Lung (tissue), 17 donors: ENCODE measurements at places on chromosomes 5 and 9. TPM values are rescaled to one million over a fixed set of nuclear protein-coding genes. Genes with fewer than 3 reads are reported as not detected.
A peak's percentile ranks its signal among the peaks of the same experiment; 100 is the strongest.

DNA sequence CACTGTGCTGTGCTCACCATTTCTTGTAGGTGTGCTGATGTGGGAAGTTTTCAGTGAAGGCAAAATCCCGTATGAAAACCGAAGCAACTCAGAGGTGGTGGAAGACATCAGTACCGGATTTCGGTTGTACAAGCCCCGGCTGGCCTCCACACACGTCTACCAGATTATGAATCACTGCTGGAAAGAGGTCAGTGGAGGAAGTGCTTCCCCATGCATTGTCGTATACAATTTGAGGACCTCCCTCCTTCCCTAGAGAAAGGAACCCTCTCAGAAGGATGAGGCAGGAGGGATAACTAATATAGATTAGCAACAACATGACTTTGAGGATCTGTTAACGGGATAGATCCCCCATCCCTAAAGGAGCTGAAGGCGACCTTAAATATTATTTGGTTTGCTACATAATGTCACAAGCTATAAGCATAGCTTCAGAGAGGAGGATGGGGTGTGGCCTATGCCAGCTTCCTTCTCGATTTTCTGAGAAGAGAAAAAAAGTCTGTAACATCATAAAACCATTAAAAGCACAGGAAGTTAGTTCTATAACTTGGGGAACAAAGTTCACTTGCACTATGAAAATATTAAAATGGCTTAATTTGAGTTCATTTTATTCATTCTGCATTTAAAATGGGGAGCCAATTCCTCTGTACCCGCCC, 17.0 kb upstream of the CYFIP2 start:
- H3K4me1 ChIP-seq, result no peaks in the 10 kb centered on the region
- H3K27ac ChIP-seq, result no peak overlapping the region
- H3K27me3 ChIP-seq, result no peaks in the 10 kb centered on the region
- H3K4me3 ChIP-seq, result no peak overlapping the region
- H3K36me3 ChIP-seq, result no peaks in the 10 kb centered on the region
- DNase-seq, result no peak

DNA sequence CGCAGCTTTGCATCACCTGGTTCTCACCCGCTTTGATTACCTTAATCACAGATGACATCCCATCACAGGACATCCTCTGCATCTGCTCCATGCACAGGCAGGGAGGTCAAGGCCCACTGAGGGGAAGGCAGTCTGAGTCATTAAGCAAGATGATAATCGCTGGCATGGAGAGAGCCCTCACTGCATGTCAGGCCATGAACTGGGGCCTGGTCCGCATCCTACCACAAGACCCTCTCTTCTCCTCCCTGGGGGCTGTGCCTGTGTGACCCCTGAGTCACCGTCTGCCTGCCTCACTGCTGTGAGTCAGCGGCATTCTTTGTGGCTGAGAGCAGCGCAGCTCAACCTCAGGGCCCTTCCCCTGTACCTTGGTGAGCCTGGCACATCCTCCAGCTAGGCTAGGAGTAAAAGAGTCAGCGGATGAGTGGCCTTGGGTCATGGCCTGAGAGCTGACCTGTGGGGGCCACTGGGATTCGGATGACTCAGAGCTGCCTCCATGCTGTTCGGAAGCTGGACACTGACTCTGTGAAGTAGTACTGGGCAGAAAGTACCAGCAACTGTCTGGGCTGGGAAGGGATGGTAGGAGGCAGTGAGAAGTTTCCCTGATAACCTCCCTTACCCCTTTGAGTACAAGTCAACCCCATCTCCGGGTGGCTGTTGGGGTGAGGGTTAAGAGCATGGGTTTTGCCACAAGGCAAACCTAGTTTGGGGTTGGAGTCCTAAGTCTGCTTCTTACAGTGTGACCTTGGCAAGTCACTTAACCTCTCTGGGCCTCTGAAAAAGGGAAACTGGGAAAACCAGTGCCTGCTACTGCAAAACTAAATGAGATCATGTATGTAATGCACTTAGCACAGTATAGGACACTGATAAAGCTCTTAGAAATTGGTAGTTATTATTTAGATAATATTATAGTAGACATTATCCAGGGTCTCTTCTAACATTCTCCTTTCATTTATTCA, 14.6 kb upstream of the ARSI start:
- no peak for DNase-seq
- no peaks in the 10 kb centered on the region for H3K27me3 ChIP-seq
- H3K4me3 ChIP-seq, result no peak overlapping the region

DNA sequence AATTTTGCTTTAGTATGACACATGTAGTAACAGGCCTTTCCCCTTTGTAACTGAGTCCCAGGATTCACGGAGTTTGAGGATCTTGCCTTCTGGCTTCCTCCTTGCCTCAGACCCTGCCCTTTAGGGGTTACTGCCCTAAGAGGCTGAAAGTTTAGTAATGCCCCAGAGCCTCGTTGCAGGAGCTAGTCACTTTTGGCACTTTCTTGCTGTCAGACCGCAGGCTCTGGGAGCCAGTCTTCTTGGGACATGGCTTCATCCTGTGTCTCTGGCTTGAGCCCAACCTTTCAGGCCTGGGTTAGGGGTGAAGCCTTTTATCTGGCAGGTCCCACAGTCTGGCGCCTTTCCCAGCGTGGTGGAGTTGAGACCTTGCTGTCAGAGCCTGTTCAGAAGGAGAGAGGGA, 185.6 kb upstream of the DMRT1 start:
- H3K36me3 ChIP-seq, result no peaks in the 10 kb centered on the region
- DNase-seq, result peak; percentile 58
- H3K27me3 ChIP-seq, result no peaks in the 10 kb centered on the region
- peaks cover 6% of the 10 kb centered on the region for H3K4me1 ChIP-seq
- peak overlapping the region; percentile 29 for H3K27ac ChIP-seq
- H3K4me3 ChIP-seq, result no peak overlapping the region

GRCh38 chr9:98105006-98105405, 14.0 kb downstream of the TRIM14 start:
- no peaks in the 10 kb centered on the region for H3K27me3 ChIP-seq
- DNase-seq, result no peak
- H3K4me3 ChIP-seq, result no peak overlapping the region
- H3K36me3 ChIP-seq, result peaks cover 5% of the 10 kb centered on the region

DNA sequence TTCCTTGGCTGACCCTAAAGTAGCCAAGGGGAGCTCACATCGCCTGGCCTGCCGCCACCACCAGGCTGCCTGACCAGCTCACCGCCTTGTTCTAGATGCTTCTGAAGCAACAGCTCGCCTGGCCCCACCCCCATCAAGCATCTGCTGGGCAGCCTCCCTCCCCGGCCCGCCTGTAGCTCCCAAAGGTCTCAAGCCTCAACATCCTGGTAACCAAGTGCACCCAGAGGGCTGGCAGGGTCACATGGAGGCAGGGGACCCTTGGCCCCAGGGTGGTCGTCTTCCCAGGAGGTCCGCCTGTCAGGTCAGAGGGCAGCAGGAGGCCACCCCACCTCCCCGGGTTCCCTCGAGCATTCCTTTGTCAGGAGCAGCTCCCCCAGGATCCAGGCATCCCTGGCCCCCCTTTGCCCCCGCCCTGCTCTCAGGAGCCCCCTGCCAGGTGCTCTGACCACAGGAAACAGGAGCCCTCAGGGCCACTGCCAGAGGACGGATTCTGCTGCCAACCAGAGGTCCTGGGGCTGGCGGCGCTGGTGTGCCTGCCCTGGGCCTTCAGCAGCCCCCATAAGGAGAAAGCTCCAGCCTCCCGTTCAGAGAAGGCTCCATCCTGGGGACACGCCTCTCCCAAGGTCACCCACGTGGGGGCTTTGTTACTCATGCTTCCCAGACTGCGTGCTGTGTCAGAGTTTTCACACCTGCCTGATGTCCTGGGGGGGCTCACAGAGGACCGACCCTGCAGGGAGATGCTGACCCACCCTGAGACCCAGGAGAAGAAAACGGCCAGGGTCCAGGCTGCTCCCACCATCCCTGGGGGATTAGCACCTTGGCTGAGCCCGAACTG, 3.5 kb upstream of the LRRC14B start:
- no peaks in the 10 kb centered on the region for H3K36me3 ChIP-seq
- peaks cover 5% of the 10 kb centered on the region for H3K4me1 ChIP-seq
- no peaks in the 10 kb centered on the region for H3K27me3 ChIP-seq
- no peak overlapping the region for H3K27ac ChIP-seq

FCN2 gene
- 0.20 TPM for polyA plus RNA-seq

DNA sequence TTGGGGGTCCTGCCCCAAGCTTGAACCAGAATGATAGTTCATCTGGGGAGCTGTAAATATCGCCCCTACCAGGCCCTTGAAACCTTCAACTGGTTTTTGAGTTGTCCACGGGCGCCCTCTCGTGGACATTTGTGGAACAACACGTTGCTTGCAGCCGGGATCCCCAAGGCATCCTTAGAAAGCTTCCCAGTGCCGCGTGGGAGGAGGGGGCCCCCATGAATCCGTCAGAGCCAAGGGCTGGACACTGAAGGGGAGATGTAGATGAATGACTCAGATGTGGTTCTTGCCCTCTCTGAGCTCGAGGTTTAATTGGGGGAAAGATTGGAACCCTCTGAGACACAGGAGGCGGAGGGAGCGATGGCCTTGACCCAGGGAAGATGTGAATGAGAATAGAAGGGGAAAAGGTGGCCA, 31.8 kb upstream of the ORM1 start:
- no peak overlapping the region for H3K4me3 ChIP-seq
- H3K27ac ChIP-seq, result no peak overlapping the region
- peak; percentile 78 for DNase-seq
- no peaks in the 10 kb centered on the region for H3K27me3 ChIP-seq

GRCh38 chr5:83517072-83517687, 45.6 kb downstream of the VCAN start:
- no peak overlapping the region for H3K27ac ChIP-seq
- peaks cover 34% of the 10 kb centered on the region for H3K36me3 ChIP-seq
- no peaks in the 10 kb centered on the region for H3K27me3 ChIP-seq
- no peak for DNase-seq

DNA sequence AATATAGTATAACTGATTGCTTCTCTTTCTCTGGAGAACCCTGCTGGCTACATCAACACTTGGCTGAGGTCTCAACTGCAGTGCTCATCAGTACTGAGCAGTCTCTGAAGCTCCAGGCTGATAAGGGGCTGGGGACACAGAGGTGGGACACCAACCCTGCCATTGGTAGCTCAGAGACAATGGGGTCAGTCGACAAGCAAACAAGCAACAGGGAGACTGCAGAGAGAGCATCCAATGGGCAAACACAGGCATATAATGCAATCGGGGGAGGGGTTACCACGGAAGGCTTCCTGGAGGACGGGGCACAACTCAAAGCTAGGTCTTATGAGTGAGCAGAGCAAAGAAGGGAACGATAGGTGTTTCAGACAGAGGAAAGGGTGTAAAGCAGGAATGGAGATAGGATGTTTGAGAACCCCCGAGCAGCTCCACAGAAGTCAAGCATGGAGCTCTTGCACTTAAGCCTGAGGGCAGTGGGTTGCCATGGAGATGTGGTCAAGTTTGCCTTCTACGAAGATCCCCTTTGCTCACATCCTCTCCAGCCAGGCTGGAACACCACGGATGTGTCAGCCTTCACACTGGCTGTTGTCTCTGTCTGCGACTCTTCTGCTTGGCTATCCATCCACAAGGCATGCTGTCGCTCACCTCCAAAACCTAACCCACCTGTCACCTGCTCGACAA, 21.5 kb upstream of the AKNA start:
- no peak for DNase-seq
- H3K4me1 ChIP-seq, result no peaks in the 10 kb centered on the region
- H3K27me3 ChIP-seq, result no peaks in the 10 kb centered on the region
- H3K36me3 ChIP-seq, result no peaks in the 10 kb centered on the region
- H3K27ac ChIP-seq, result no peak overlapping the region

ANKRD34B gene
- not detected for polyA plus RNA-seq
